ENCODE measurements at places on chromosomes 3 and 15. TPM values are rescaled to one million over a fixed set of nuclear protein-coding genes. Genes with fewer than 3 reads are reported as not detected.

The STRA6 gene
- total RNA-seq, result 17.9 TPM

The FGF12 gene
- total RNA-seq, result 6.1 TPM

The FAM107A gene
- not detected for total RNA-seq

The GP9 gene
- not detected for total RNA-seq

The NEK10 gene
- total RNA-seq, result 3.3 TPM

The RTP1 gene
- not detected for total RNA-seq

The ZNF619 gene
- 7.3 TPM for total RNA-seq

The GOLGA8S gene
- 0.81 TPM for total RNA-seq

The IL20RB gene
- total RNA-seq, result 1.7 TPM

The AGBL1 gene
- not detected for total RNA-seq

GRCh38 chr3:28139288-28139687, 102.1 kb upstream of the CMC1 start:
- no peak for DNase-seq
- no peak overlapping the region for H3K27ac ChIP-seq
- no peaks in the 10 kb centered on the region for H3K36me3 ChIP-seq

GRCh38 chr3:55156851-55157650, 229.2 kb upstream of the LRTM1 start:
- H3K36me3 ChIP-seq, result no peaks in the 10 kb centered on the region
- H3K4me1 ChIP-seq, result no peaks in the 10 kb centered on the region
- no peak for DNase-seq

GRCh38 chr3:95460274-95460673, 1354.1 kb upstream of the EPHA6 start:
- H3K27ac ChIP-seq, result no peak overlapping the region
- no peaks in the 10 kb centered on the region for H3K36me3 ChIP-seq
- no peak overlapping the region for H3K4me3 ChIP-seq
- no peak for DNase-seq

DNA sequence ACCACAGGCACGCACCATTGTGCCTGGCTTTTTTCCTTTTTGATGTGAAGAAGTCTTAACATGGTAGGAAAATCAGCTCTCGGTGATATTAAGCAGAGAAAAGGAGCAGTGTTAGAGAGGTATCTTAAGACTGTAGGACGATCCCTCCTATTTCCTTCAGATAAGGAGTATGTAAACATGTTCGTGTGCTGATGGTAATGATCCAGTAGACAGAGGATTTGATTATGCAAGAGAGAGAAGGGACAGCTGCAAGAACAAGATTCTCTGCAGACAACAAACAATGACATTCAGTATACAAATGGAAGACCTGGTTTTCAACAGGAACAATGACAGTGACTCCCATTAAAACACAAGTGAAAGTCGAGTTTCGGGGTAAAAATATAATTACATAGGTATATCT, 95.1 kb upstream of the MELTF start:
- H3K27me3 ChIP-seq, result no peaks in the 10 kb centered on the region
- H3K27ac ChIP-seq, result no peak overlapping the region
- H3K36me3 ChIP-seq, result peaks cover 17% of the 10 kb centered on the region
- no peaks in the 10 kb centered on the region for H3K4me1 ChIP-seq
- no peak for DNase-seq

GRCh38 chr3:148763156-148763680, 64.4 kb upstream of the CPB1 start:
- H3K36me3 ChIP-seq, result no peaks in the 10 kb centered on the region
- no peak overlapping the region for H3K4me3 ChIP-seq
- DNase-seq, result no peak

- H3K27ac ChIP-seq, result no peak overlapping the region
- peaks cover 29% of the 10 kb centered on the region for H3K27me3 ChIP-seq
- peaks cover 6% of the 10 kb centered on the region for H3K36me3 ChIP-seq
- H3K4me1 ChIP-seq, result peaks cover 11% of the 10 kb centered on the region
Observed at GRCh38 chr3:9098716-9099675, 135.7 kb upstream of the RAD18 start.

DNA sequence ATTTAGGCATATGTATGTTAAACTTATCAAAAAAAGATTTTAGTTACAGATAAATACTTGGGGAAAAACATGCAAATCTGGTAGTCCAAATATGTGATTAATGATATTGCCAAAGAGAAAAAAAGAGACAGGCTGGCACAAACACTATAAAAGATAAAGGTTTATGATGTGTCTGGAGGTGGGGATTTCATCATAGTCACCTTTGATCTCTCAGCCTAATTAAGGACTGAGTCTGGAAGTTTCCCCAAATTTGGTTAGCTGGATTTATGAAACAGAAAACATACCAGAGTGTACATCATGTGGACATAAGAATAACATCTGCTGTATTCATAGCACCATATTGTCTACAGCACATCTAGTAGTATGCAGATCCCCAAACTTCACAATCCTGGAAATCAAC, 157.0 kb downstream of the FGF12 start:
- H3K4me1 ChIP-seq, result peaks cover 8% of the 10 kb centered on the region
- no peaks in the 10 kb centered on the region for H3K36me3 ChIP-seq
- H3K4me3 ChIP-seq, result no peak overlapping the region
- H3K27me3 ChIP-seq, result no peaks in the 10 kb centered on the region

GRCh38 chr15:80182611-80183261, 29.9 kb downstream of the FAH start:
- H3K27ac ChIP-seq, result no peak overlapping the region
- H3K27me3 ChIP-seq, result no peaks in the 10 kb centered on the region
- H3K4me1 ChIP-seq, result no peaks in the 10 kb centered on the region
- H3K36me3 ChIP-seq, result peaks cover 25% of the 10 kb centered on the region
- no peak overlapping the region for H3K4me3 ChIP-seq

- H3K4me1 ChIP-seq, result no peaks in the 10 kb centered on the region
- no peak overlapping the region for H3K4me3 ChIP-seq
- H3K27me3 ChIP-seq, result no peaks in the 10 kb centered on the region
Observed at GRCh38 chr3:87101861-87102625, 111.1 kb upstream of the VGLL3 start.

DNA sequence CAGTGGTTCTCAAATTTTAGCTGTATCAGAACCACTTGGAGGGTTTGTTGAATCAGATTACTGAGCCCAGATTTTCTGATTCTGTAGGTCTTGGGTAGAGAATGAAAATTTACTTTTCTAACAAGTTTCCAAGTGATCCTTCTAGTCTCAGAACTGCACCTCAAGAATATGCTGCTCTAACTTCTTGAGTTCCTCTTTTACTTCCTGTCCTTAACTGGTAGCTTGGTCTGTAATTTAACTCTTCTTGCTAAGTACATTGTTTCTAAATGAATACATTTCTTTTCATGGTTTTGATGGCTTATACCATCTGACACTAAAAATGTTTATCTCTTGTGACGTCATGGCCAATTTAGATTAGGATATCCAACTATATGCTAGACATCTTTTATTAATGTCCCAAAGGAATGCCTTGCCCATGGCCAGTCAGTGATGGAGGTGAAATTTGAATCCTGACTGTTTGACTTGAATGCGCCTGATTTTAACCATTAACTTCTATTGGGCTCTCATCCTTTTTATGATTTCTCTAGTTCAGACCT, 262.6 kb upstream of the NAALADL2 start:
- H3K4me3 ChIP-seq, result no peak overlapping the region
- no peak overlapping the region for H3K27ac ChIP-seq
- no peaks in the 10 kb centered on the region for H3K4me1 ChIP-seq
- no peak for DNase-seq
- H3K36me3 ChIP-seq, result no peaks in the 10 kb centered on the region
- no peaks in the 10 kb centered on the region for H3K27me3 ChIP-seq

GRCh38 chr15:78360367-78360801, 20.2 kb downstream of the CRABP1 start:
- no peak for DNase-seq
- H3K36me3 ChIP-seq, result no peaks in the 10 kb centered on the region
- H3K4me3 ChIP-seq, result no peak overlapping the region
- H3K27ac ChIP-seq, result no peak overlapping the region

DNA sequence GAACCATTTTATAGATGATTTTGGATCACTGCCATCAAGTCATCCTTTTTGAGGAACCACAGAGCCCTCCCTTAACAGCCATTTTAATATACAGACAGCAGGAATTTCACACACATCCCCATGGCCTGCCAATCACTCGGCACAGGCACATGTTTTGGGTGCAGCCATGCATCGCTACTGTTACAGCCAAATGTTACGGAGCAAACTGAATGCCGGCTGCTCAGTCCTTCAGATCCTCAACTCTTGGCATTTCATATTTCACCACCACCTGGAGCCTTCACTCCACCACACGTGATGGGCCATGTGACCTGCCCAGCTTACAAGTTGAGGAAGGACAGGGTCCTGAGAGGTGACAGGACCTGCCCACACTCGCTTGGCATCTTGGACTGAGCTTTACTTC, 90.8 kb downstream of the OXNAD1 start:
- no peak overlapping the region for H3K4me3 ChIP-seq
- peaks cover 2% of the 10 kb centered on the region for H3K4me1 ChIP-seq
- no peaks in the 10 kb centered on the region for H3K36me3 ChIP-seq
- DNase-seq, result no peak
- peaks cover 4% of the 10 kb centered on the region for H3K27me3 ChIP-seq
- no peak overlapping the region for H3K27ac ChIP-seq

DNA sequence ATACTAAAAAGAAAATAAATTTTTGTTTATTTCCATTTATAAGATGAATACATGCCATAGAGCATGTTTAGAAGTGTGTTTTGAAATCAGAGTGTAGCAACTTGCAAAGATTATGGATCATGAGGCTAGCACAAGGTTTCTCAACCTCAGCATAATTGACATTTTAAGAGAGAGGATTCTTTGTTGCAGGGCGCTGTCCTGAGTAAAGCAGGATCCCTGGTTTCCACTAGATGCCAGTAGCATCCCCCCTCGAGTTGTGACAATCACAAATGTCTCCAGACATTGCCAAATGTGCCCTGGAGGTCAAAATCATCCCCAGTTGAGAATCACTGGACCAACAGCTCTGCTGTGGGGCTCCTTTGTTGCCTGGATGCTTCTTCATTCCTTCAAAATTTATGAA, 128.5 kb upstream of the RBMS3 start:
- H3K27ac ChIP-seq, result no peak overlapping the region
- H3K4me3 ChIP-seq, result no peak overlapping the region
- no peak for DNase-seq

DNA sequence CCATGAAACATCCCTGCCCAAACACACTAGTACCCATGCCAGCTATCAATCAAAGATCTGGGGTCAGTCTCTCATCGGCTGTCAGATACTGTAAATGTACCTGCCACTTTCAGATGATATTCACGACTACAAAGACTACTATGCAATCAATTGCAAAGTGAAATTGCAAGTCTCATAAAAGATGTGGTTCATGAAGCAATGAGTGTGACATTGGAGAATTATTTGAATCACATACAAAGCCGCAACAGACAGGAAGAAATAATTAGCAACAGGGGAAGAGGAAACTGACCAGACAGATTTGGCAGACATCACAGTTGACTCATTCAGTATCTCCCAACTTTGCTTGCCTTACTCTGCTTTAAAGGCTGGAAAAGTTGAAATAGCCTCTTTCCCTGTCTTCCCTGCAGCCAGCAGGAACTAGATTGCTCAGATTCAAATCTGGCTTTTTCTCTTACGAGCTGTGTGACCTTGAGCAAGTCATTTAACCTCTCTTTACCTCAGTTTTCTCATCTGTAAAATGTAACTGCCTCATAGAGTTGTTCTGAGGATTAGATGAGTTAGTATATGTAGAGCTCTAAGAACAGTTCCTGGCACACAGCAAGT, 95.7 kb upstream of the C3orf80 start:
- H3K27me3 ChIP-seq, result peaks cover 20% of the 10 kb centered on the region
- H3K36me3 ChIP-seq, result no peaks in the 10 kb centered on the region
- H3K4me1 ChIP-seq, result no peaks in the 10 kb centered on the region
- no peak for DNase-seq
- H3K27ac ChIP-seq, result no peak overlapping the region

GRCh38 chr3:17592956-17593355, 149.5 kb downstream of the TBC1D5 start:
- no peak overlapping the region for H3K4me3 ChIP-seq
- H3K27ac ChIP-seq, result no peak overlapping the region

DNA sequence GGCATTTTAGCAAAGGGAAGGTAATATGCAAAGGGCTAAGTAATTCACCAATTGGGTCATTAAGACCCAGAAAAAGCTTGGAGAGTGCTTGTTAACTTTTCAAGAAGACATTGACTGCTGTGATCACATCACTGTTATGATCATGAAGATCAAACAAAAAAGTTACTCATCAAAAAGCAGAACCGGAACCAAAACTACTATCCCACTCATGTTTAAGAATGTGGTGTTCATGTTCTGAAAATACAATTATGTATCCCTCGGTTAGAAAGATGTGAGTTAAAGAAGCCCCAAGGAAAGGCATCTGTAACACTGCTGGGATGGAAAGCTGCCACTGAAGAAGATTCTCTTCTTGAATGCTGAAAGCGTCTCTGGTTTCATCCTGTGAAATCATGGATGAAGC, 32.6 kb downstream of the BBX start:
- H3K36me3 ChIP-seq, result peaks cover 2% of the 10 kb centered on the region
- peaks cover 3% of the 10 kb centered on the region for H3K4me1 ChIP-seq
- H3K27ac ChIP-seq, result no peak overlapping the region
- no peaks in the 10 kb centered on the region for H3K27me3 ChIP-seq
- DNase-seq, result no peak
- no peak overlapping the region for H3K4me3 ChIP-seq

DNA sequence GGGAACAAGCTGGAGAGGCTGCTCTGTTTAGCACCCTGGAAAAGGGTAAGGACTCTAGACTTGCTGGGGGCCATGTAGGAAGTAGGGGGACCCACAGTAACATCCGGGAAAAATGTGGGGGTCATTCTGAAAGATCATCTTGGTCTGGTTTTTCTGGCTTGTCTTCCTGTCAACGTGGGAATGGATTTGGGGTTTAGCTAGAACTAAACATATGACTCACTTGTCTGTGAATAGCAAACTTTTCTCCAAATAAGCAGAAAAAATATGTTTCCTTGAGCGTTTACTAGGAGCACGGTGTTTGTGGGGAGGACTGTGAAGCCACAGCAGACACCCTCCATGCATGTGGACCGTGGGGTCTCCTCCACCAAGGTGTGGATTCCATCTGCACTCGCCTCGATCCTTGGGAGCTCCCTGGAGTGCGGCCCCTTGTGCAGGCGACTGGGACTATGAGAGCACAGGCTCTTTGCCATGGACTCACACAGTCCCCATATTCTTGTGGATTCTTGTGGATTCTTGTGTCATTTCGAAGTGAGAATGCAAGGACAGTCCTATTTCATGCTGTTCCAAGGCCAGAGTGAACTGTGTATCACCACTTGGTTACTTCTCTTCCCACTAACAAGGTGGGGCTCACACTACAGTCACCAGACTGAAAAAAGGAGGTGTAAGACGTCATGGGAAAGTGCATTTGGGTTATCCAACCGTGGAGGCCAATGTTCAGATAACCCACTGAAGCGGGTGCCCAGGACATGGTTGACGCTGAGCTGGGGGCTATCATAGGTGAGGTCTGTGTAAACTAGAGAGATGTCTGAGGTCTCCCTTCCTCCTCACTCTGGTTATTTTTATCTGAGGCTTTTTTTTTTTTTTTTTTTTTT, 25.5 kb downstream of the PGPEP1L start:
- H3K36me3 ChIP-seq, result no peaks in the 10 kb centered on the region
- H3K4me3 ChIP-seq, result no peak overlapping the region
- H3K4me1 ChIP-seq, result no peaks in the 10 kb centered on the region
- no peak for DNase-seq

Measured in progenitor cell of endocrine pancreas (in vitro differentiated cells).